G401 (cell line): ENCODE measurements at places on chromosomes 6 and 20. TPM values are rescaled to one million over a fixed set of nuclear protein-coding genes. Genes with fewer than 3 reads are reported as not detected.

DNA sequence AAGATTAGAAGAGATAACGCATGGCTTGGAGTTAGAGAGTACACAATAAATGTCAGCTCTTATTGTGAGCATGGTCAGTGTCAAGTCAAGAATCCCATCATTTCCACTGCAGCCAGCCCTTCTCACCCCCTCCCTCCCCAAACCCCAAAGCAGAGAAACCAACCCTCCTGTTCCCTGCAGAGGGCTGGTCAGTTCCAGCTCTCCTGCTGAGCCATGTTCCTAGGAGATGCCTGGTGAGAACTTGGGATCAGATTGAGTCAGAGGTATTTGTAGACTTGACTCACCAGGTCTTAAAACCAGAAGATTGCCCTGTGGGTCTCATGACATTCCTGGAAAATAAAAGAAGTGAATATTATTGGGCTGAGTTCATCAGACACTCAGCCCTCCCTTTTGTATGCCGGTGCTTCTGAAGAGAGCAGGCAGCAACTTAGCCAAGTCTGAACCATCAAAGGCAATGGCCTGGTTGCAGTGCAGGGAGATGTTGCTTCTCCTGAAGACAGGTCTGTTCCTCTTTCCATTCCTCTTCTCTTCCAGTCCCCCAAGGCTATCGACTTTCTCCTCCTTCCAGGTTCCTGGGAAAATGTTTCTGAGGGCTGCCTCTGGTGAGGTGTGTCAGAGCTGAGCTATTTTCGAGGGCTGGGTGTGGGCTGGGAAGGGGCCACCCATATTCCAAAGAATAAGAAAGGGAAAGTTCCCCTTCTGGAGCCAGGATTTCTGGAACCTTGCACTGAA, 278.2 kb upstream of the SUPT3H start:
- DNase-seq: no peak

The TRIM15 gene
- not detected in 2 replicates for total RNA-seq

The SNX5 gene
- 150 and 169 TPM in 2 replicates for total RNA-seq

GRCh38 chr6:70520575-70520974, 46.2 kb upstream of the SDHAF4 start:
- DNase-seq: no peak
